ENCODE measurements at places on chromosomes 5 and 9. TPM values are rescaled to one million over a fixed set of nuclear protein-coding genes. Genes with fewer than 3 reads are reported as not detected.

Gene FBXL7
- total RNA-seq = 17.1 TPM

Gene INSL6
- total RNA-seq = not detected

Gene ORM2
- not detected for total RNA-seq

Gene PTGDS
- 34.9 TPM for total RNA-seq

DNA sequence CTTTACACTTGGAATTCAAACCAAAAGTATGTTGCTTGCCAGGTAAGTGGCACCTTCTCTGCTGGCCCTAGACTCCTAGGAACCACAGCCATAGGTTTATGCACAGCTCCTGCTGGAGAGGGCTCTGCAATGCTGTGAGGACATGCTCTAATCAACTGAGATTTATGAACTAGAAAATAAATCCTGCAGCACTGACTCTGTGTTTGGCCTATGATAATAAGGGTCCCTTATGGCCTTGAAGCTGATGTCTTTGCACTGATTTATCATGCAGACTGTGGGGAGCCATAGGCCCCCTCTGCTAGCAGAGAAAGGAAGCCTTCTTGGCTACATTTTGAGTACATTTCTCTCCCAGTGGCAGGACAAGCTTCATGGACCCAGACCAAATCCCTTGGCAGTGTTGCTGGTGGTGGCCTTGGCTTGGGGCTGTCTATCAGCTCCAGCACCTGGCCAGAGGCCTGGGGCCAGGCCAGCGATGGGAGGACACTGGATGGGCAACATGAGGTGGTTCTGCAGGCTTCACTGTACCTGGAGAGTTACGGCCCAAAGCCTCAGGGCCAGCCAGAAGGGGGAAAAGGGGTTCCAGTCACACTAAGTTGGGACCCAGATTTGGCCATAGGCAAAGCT, 178.0 kb downstream of the SEMA6A start:
- DNase-seq = no peak

DNA sequence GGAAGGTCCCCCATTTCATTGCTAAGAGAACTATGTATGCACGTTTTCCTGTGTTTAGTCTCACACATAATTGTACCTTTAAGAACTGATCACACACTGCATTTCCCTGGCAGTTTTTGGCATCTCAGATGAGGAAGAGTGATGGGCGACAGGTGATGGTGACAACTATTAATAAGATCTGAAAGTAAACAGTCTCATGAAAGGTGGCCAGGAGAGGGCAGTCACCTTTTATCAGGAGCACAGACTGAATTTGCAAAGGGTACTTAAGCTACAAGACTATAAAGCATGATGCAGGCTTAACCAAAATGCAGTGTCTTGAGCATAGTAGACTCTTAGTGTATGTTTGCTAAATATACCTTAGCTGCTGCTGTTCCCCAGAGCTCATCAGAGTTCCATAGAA, 91.5 kb downstream of the GHR start:
- no peak for DNase-seq

- no peak for DNase-seq
Observed at GRCh38 chr9:17068671-17069070, 66.2 kb upstream of the CNTLN start.

- no peak for DNase-seq
Observed at GRCh38 chr9:111599955-111600343, 502 bp upstream of the PTGR1 start.

- no peak for DNase-seq
Observed at GRCh38 chr9:130825351-130825651, 9.8 kb upstream of the ABL1 start.

All from stomach (tissue), 19 donors.